Progenitor cell of endocrine pancreas (in vitro differentiated cells): ENCODE measurements at places on chromosomes 1 and 21. TPM values are rescaled to one million over a fixed set of nuclear protein-coding genes. Genes with fewer than 3 reads are reported as not detected.

The SELL gene
- 0.16 and 0.69 TPM in 2 replicates for total RNA-seq

The LCE2C gene
- total RNA-seq, result not detected in 2 replicates

- H3K4me1 ChIP-seq, result peaks cover 11% of the 10 kb centered on the region
- H3K27ac ChIP-seq, result peak within 1 kb of the TSS; percentile 98
- H3K36me3 ChIP-seq, result peaks cover 5% of the 10 kb centered on the region
- H3K27me3 ChIP-seq, result no peaks in the 10 kb centered on the region
Observed at GRCh38 chr1:107056426-107057196, at the start of gene PRMT6. Gene PRMT6 (plus strand): TSS chr1:107056674. CDS start chr1:107056716, 42 bp downstream.

DNA sequence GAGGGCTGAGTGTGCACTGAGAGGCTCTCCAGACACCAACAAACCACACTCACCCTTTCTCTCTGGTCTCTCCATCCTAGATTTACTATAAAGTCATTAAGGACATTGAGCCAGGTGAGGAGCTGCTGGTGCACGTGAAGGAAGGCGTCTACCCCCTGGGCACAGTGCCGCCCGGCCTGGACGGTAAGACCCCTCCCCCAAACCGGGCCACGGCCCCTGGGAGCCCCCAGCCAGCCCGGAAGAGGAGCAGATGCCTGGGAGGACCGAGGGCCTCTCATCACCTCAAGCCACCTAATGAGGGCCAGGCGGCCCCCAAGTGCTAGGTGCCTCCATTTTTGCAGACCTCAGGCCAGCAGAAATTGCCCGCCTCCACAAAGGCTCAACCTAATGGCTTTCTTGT, 58.1 kb upstream of the ARHGEF16 start:
- peaks cover 15% of the 10 kb centered on the region for H3K36me3 ChIP-seq
- H3K27me3 ChIP-seq, result peaks cover 4% of the 10 kb centered on the region
- H3K4me3 ChIP-seq, result no peak overlapping the region
- H3K27ac ChIP-seq, result no peak overlapping the region

- H3K27ac ChIP-seq, result peak overlapping the region; percentile 98
- H3K36me3 ChIP-seq, result no peaks in the 10 kb centered on the region
- H3K4me3 ChIP-seq, result peak overlapping the region; percentile 92
- no peak for DNase-seq
Observed at GRCh38 chr1:77889671-77890070, 1.2 kb downstream of the NEXN start.

- no peak overlapping the region for H3K27ac ChIP-seq
- peaks cover 40% of the 10 kb centered on the region for H3K36me3 ChIP-seq
- H3K27me3 ChIP-seq, result no peaks in the 10 kb centered on the region
- no peak overlapping the region for H3K4me3 ChIP-seq
- DNase-seq, result no peak
Observed at GRCh38 chr1:185297982-185298381, 19.1 kb downstream of the IVNS1ABP start.

GRCh38 chr1:153490272-153491051, 30.0 kb upstream of the S100A7 start:
- H3K4me1 ChIP-seq, result peaks cover 7% of the 10 kb centered on the region
- no peak for DNase-seq
- H3K4me3 ChIP-seq, result no peak overlapping the region
- H3K27ac ChIP-seq, result peak overlapping the region; percentile 75
